Endodermal cell (in vitro differentiated cells): ENCODE measurements at places on chromosomes 12 and 14. TPM values are rescaled to one million over a fixed set of nuclear protein-coding genes. Genes with fewer than 3 reads are reported as not detected.

The ZC2HC1C gene
- 2.2 to 3.2 TPM (median 2.7 TPM) in 3 replicates for total RNA-seq

The EXOC3L4 gene
- 2.1 and 3.6 TPM in 2 replicates for total RNA-seq

The CD163L1 gene
- 0.75 and 0.99 TPM in 2 replicates for total RNA-seq

The AACS gene
- 50.1 to 61.3 TPM (median 55.4 TPM) in 3 replicates for total RNA-seq

The PMEL gene
- 7.8 to 20.8 TPM (median 19.0 TPM) in 3 replicates for total RNA-seq

The SPTB gene
- 0.77 TPM in 2 replicates for total RNA-seq

DNA sequence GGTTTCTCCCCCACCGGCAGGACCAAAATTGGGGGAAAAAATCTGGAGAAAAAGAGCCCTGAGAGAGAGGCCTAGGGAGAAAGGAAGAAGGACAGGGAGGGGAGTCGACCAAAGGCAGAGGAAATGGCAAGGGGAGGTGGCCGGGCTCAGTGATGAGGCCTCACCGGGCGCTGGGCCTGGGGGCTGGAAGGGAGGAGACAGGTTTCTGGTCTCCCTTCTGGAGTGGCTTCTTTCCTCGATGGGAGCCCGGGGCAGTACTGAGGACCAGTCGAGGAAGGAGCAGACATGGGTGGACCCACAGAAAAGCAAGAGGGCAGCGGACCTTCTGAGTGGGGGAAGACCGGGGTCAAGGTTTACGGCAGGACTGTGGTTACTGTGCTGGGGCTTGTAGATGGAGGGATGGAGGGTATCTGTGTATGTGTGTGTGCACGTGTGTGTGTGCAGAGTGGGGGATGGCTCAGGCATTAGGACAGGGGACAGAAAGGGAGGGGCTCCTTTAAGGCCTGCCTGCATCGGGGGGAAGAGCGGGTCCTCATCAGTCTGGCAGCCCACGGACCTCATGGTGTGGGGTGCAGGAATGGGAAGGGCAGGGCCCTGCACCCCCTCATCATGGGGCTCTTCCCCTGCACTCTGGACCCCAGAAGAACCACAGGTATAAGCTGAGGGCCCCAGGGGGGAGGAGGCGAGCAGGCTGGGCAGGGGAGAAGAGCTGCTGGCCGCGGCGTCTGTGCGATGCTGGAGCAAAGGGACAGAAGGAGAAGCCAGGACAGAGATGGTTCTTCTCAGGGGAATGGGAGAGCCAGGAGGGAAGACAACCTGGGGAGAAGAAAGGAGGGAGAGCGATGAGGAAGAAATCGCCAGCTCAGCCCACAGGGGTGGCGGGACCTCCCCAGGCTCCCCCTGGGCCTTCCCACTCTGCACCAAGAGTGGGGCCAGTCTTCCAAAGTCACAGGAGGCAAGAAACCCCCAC is 15.1 kb upstream of the RPLP0 start:
- no peak for DNase-seq

- peak; percentile 88 for DNase-seq
These were observed 24.7 kb downstream of the RTRAF start for GRCh38 chr14:52013984-52014600.

- no peak for DNase-seq
These were observed 22.2 kb upstream of the C12orf71 start for GRCh38 chr12:27104546-27104945.

DNA sequence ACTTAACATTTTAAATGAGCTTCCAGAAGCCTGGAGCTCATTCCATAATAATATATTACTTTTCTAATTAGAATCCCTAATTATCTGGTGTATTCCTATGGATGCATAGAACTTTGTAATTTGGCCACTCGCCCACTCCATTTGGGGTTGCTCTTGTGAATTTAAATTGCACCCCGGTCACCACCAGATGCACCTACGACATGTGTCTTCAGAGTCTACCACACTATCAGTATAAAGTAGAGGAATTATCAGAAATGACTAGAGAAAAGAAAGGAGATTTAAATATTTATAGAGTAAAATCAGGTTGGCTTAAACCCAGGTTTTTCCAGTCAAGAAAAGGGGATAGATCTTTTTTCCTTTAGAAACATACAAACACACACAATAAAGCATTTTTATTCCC is 145.8 kb upstream of the DCN start:
- DNase-seq, result no peak

DNA sequence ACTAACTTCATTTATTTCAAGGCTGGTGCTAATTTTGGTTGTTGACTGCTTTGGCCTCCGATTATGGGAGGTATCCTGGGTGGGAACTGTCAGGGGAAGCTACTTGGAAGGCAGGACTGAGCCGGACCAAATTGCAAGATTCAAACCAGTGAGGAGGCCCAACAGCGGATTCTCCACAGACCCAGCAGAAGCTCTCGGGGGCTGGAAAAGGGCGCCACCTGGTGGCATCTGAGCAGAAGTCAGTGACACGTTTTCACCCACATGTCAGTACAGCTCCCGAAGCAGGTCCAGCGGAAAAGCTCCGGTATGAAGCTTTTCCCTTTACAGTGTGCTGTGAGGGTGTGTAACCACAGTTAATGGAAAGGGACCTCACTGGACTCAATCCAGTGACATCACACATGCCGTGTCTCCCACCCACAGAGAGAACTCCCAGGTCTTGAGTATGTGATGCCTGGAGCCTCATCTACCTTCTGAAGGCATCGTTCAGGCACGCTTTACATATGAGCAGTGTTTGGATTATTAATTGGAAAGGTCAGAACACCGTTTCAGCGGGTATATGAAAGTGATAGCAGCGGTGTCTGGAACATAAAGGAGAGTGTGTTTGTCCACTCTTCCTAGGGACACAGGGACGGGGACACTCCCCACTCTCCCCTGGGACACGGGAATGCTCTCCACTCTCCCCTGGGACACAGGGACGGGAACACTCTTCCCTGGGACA is 3.6 kb upstream of the P2RX2 start:
- DNase-seq, result peak; percentile 97
